DMS153 (cell line): ENCODE measurements at places on chromosomes 16 and 17.

- no peak for DNase-seq
Observed at GRCh38 chr17:78125976-78126894, 2.3 kb downstream of the TMC6 start.

DNA sequence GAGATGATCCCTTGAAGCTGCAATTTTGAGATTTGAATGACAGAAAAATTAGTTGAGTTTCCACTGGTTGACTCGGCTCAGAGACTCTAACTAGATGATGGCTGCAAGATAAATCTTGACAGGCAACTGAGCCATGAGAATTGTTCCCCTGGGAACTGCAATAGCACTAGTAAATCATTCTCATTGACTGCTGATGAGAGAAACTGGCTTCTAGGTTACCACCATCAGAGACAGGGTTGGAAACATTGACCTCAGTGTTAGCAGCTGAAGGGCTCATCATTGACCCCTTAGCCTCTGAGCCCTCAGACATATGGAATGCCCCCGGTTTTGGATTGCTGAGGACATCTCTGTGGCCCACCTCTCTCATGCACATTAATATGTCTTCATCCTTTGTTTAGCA lies 125.4 kb upstream of the COX10 start:
- no peak for DNase-seq

- DNase-seq, result peak; percentile 61
Observed at GRCh38 chr16:17171250-17172143, 299.3 kb downstream of the XYLT1 start.

- DNase-seq, result no peak
Observed at GRCh38 chr16:67563708-67564468, 1.6 kb downstream of the CTCF start.

GRCh38 chr17:50055055-50055425 lies 870 bp upstream of the ITGA3 start:
- peak; percentile 88 for DNase-seq

DNA sequence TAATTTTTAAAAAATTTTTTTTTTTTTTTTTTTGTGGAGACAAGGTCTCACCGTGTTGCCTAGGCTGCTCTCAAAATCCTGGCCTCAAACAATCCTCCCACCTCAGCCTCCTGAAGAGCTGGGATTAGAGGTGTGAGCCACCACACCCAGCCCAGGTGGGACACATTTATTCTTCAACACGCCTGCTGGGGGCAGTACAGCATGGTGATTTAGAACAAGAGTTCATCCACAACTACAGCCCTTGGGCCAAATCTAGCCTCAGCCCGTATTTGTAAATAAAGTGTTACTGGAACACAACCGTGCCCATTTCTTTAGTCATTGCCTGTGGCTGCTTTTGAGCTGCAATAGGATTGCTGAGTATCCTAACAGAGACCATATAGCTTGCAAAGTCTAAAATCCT lies 92.8 kb downstream of the KATNIP start:
- DNase-seq, result no peak

DNA sequence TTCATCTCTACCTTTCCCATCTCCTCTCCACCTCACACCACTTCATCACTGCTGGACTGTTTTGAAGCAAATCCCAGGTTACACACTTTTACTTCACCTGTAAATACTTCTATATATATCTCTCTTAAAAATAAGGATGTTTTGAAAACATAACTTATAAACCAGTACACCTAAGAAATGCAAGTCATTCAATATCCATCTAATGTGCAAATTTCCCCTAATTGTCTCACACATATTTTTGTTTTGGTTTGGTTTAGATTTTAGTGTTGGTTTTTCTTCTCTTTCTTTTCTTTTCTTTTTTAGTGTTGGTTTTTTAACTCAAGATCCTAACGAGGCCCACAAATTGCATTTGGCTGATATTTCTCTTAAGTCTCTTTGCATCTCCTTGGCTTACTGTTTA lies 17.9 kb upstream of the ZNF19 start:
- no peak for DNase-seq

- DNase-seq, result no peak
Observed at GRCh38 chr16:30530163-30531037, 4.0 kb upstream of the ZNF768 start.
